Left kidney (tissue), 8 donors: ENCODE measurements at places on chromosomes 3 and 15. TPM values are rescaled to one million over a fixed set of nuclear protein-coding genes. Genes with fewer than 3 reads are reported as not detected.

The FAM43A gene
- polyA plus RNA-seq: 3.7 TPM

The GRM2 gene
- 0.52 TPM for polyA plus RNA-seq

The WDR93 gene
- polyA plus RNA-seq: 3.7 TPM

The BUB1B gene
- 45.9 TPM for polyA plus RNA-seq

The SLC28A2 gene
- 1.0 TPM for polyA plus RNA-seq

The P2RY1 gene
- polyA plus RNA-seq: 3.3 TPM

The ISLR gene
- polyA plus RNA-seq: 43.2 TPM

The CFAP91 gene
- polyA plus RNA-seq: 35.7 TPM

The CCR8 gene
- polyA plus RNA-seq: not detected

The PATL2 gene
- polyA plus RNA-seq: 1.4 TPM

The KCNMB2 gene
- polyA plus RNA-seq: 25.2 TPM

The DUOXA2 gene
- not detected for polyA plus RNA-seq

The SNX33 gene
- polyA plus RNA-seq: 18.7 TPM

The NR2E3 gene
- polyA plus RNA-seq: 1.0 TPM

The MASP1 gene
- polyA plus RNA-seq: 8.7 TPM

The NLGN1 gene
- 2.9 TPM for polyA plus RNA-seq

The C3orf18 gene
- polyA plus RNA-seq: 19.4 TPM

The BTLA gene
- polyA plus RNA-seq: 0.83 TPM

The TMEM41A gene
- 36.6 TPM for polyA plus RNA-seq

The TRPM1 gene
- 0.07 TPM for polyA plus RNA-seq

The MKRN3 gene
- 3.8 TPM for polyA plus RNA-seq

The CLDN11 gene
- polyA plus RNA-seq: 192 TPM

The GOLGA6L7 gene
- polyA plus RNA-seq: 1.1 TPM

The EBLN2 gene
- polyA plus RNA-seq: 7.7 TPM

The THBS1 gene
- 184 TPM for polyA plus RNA-seq

The SKOR1 gene
- polyA plus RNA-seq: 0.70 TPM

The ROBO2 gene
- polyA plus RNA-seq: 106 TPM

The RGMA gene
- polyA plus RNA-seq: 7.9 TPM

The CYP1A2 gene
- polyA plus RNA-seq: 0.18 TPM

The IQCH gene
- 10.0 TPM for polyA plus RNA-seq

The SEMA3B gene
- 78.6 TPM for polyA plus RNA-seq

The LTK gene
- polyA plus RNA-seq: 1.7 TPM

The SLC41A3 gene
- 72.0 TPM for polyA plus RNA-seq

The KNL1 gene
- polyA plus RNA-seq: 32.4 TPM

The ACTL6A gene
- polyA plus RNA-seq: 131 TPM

The GOLGA6B gene
- polyA plus RNA-seq: 0.07 TPM

The IRAK2 gene
- polyA plus RNA-seq: 1.00 TPM

The GP9 gene
- 0.47 TPM for polyA plus RNA-seq

The TEX55 gene
- polyA plus RNA-seq: not detected

The LRRC31 gene
- polyA plus RNA-seq: 0.38 TPM

The ZBBX gene
- polyA plus RNA-seq: 5.7 TPM

The MOBP gene
- polyA plus RNA-seq: 0.22 TPM
